ENCODE measurements at places on chromosomes 7 and 10. TPM values are rescaled to one million over a fixed set of nuclear protein-coding genes. Genes with fewer than 3 reads are reported as not detected.

Gene PLXDC2
- 86.9 TPM for total RNA-seq

Gene SPDYE11
- total RNA-seq = not detected

DNA sequence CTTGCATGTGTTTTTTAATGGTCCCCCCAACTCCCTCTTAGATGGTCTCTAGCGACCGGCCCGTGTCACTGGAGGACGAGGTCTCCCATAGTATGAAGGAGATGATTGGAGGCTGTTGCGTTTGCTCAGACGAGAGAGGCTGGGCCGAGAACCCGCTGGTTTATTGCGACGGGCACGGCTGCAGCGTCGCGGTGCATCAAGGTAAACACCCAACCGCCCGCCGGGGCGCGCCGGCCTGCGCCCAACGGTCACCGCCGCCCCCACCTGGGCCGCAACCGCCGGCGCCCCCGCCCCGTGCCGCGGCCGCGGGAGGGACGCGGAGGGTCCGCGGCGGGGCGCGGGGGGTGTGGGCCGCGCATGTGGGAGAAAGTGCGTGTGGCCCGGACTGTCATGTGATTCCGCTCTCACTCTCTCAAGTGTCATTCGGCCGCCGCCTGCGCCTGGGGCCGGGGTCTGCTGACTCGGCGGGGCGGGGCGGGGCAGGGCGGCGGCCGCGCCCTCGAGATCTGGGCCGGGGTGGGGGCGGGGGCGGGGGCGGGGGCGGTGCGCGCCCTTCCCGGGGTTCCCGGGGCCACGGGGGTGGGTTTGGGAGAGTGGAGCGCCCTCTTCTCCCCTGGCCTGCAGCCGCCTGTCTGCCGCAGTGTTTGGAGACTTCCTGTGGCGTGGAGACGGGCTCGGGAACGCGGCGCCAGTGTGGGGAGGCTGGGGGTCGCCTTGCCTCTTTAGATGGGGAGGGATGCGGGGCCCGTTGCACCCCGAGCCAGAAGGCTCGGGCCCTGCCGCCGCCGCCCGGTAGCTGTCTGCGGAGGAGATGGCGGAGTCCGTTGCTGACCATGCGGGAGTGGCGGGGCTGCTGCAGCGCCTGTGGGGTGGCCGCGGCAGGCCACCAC is 817 bp downstream of the MLLT10 start:
- H3K4me1 ChIP-seq = peaks cover 14% of the 10 kb centered on the region
- H3K27me3 ChIP-seq = no peaks in the 10 kb centered on the region
- H3K4me3 ChIP-seq = peak overlapping the region; percentile 81
- H3K27ac ChIP-seq = peak overlapping the region; percentile 44

DNA sequence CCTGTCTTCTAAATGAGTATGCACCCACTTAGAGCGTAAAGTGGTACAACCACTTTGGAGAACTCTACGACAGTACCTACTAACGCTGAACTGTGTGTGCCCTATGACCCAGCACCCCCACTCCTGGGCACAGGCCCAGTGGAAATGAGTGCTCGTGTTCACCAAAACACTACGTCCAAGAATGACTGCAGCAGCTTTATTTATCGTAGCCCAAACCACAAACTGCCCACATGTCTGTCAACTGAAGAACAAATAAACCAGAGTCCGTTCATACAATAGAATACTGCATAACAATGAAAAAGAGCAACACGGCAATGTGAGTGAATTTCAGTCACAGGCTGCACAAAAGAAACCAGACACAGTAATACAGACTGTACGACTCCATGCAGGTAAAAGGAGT is 35.4 kb downstream of the TLL2 start:
- no peaks in the 10 kb centered on the region for H3K36me3 ChIP-seq
- no peak for DNase-seq
- no peak overlapping the region for H3K4me3 ChIP-seq
- H3K27ac ChIP-seq = no peak overlapping the region
- H3K27me3 ChIP-seq = peaks cover 4% of the 10 kb centered on the region

DNA sequence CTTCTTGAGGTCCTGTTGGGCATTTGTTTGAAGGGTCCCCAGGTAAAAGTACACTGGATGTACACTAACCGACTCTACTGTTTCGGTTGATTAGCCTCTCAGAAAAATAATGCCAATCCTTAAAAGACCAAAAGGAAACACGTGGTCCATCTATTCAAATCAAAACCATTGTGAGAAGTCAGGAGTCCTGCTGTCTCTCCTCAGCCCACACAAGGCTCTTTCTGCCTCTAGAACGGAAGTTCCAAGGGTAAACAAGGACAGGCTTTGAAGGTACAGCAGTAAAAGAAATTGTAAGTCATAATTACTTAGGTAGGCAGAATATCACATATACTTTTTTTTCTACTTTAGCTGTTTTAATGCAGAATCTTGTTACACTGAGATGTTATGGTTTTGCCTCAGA is 71.7 kb upstream of the TPK1 start:
- H3K27ac ChIP-seq = no peak overlapping the region
- H3K4me3 ChIP-seq = no peak overlapping the region
- no peaks in the 10 kb centered on the region for H3K36me3 ChIP-seq
- no peaks in the 10 kb centered on the region for H3K4me1 ChIP-seq
- no peak for DNase-seq

DNA sequence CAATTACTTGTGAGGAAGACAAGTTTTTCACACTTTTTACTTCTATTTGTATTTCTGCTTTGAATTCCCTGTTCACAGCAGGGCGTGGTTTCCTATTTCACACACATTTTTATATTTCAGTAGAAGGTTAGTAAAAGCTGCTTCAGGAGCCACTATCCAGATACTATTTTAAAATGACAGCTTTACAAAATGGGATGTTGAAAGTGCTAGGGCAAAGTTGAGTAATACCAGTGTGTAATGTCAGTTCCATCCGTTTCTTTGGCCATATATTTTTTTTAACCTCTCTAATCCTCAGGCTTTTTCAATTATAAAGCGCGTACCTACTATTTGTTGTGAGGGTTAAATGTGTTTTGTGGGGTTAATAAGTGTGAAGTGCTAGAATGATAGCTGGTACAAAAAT is 276.6 kb downstream of the GPR158 start:
- no peak overlapping the region for H3K27ac ChIP-seq
- H3K36me3 ChIP-seq = no peaks in the 10 kb centered on the region
- H3K27me3 ChIP-seq = no peaks in the 10 kb centered on the region
- DNase-seq = no peak

GRCh38 chr10:81866753-81867152 is 8.2 kb upstream of the NRG3 start:
- H3K27me3 ChIP-seq = no peaks in the 10 kb centered on the region
- no peaks in the 10 kb centered on the region for H3K4me1 ChIP-seq
- no peak overlapping the region for H3K4me3 ChIP-seq
- H3K27ac ChIP-seq = no peak overlapping the region
